ENCODE measurements at places on chromosomes 3 and 15.

DNA sequence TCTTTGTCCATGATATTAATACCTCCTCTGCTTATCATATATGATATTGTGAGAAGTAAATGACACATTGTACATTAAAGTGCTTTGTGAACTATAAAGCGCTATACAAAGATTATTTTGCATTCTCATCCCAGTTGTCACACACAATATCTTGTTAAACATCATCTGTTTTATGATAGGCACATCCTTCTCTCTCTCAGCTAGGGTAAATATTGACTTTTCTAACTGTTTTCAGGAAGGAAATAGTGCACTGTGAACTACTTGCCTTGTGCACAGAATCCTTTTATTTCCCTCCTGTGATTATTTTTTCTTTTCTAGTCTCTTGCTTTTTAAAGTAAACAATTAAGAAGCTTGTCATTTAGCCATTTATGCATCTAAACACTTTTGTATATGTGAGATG is 388.2 kb downstream of the LPP start:
- DNase-seq = no peak

DNA sequence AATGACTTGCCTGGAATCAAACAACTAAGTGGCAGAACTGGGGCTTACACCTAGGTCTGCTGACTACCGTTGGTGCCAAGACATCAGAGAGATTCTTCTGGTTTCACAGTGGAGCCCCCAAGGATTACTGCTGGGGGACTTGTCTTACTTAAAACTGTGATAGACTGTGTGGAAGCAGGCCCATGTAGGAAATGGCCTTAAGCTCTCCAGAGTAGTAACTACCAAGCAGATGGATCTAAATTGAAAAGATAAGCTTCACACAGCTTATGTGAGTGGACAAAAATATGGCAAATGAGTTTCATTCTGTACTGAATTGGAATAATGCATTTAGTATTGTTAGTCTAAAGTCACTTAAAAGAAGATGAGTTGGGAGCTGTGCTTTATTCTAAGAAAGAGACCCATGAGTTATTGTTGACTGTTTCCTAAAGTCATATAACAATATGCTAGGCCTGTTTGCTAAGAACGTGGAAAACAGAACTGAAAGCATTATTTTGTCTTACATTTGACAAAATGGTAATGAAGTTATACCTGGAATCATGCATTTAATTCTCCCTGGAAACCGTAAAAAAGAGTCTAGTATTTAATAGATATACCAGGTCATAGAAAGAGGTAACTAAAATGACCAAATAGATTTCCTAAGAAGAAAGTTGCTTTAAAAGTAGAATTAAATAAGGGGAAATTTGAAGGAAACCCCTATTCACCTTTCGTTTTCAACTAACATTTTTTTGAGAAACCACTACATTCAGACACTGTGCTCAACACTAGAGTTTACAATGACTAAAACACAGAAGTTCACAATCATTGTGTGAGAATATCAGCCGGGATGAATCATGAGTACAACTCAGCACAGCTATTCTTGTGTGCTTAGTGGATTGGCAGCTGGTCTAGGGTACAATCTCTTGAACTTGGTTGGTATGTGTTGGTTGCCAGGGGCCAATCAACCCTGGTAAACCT is 13.0 kb upstream of the MAPK6 start:
- DNase-seq = no peak

DNA sequence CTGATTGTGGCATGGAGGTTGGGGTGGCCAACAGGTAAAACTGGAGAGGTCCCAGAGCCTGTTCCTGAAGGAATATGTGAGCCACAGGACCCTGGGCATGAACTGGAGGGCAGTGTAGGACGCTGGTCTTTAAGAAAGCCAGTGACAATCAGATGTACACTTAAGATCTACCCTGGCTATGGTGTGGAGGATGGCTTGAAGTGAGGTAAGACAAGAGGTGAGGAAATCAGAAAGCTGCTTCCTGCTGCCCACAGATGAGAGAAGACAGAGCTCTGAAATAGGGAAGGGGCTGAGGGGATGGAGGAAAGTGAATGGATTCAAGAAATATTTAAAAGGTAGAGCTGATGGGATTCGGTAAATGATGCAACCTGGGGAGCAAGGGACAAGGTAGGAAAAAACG is 22.7 kb upstream of the KLHL6 start:
- no peak for DNase-seq

- no peak for DNase-seq
These were observed 6.4 kb upstream of the GLCE start for GRCh38 chr15:69154078-69154477.

- no peak for DNase-seq
These were observed 4.2 kb downstream of the PLSCR1 start for GRCh38 chr3:146540236-146540635.

DNA sequence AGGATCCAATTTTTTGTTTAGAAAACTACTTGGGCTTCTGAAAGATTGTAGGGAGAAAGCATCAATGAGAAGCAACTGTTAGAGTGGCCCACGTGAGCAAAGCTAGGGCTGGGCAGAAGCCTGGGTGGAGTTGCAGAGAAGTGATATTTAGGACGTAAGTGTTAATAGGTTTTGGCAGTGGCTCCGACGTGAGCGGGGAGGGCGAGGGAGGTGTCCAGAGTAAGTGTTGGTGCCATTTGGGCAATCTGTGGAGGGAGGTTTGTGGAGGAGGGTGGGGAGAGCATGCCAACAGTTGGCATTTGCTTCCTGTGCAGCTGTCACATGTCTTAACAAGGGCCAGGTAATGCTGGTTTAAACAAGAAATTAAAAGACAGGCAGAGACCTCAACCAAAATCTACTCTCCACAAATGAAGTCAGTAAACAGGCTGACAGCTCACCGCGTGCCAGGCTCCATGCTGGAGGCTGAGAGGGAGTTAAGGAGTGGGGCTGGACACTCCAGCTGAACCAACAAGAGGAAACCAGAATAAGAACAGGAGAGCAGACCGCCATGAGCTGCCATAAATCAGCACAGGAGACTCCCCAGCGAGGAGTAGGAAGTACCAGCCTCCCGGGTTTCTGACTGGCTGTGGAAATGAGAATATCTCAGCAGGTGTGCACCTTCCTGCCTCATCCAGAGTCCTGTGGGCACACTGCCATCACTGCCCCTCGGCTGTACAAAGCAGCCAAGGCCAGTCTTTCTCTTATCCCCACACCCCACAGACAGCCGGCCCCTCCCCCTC is 232.6 kb downstream of the ABHD5 start:
- DNase-seq = peak; percentile 49

DNA sequence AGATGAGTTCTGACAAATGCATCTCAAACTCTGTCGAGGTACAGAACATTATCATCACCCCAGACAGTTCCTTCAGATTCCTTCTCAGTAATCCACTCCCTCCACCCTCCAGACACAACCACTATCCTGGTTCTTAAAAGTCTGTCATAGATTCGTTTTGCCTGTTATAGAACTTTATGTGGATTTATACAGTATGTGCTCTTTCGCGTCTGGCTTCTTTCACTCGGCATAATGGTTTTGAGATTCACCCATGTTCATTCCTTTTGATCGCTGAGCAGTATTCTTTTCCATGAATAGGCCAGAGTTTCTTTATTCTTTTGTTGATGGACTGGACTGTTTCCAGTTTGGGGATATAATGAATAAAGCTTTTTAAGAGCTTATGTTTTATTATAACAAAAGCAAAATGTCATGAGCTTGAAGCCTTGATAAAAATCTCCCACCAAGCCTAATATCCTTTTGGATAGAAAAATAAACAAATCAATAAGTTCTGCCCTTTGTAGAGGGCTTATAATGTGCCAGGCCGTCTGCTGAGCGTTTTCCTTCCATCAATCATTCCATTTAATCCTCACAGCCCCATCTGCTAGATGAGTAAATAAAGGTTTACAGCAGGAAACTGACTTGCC is 21.3 kb upstream of the RFTN1 start:
- DNase-seq = no peak

DNA sequence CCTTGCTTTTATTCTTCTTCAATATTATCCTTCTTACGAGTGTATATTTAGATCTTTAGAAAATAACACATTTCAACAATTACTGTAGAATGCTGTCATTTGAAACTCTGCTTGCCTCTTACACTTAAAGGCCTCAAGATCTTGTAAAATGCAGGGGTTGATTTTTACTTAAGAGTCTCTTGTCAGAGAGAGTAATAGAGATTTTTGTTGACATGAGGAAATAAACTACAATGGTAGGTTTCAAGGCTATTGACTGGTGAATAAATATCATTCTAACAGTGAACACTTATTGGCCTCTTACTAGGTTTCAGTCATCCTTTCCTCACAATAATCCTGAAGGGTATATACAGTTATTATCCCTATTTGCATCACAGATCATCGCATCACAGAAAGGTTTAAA is 344.6 kb downstream of the GBE1 start:
- DNase-seq = no peak

DNA sequence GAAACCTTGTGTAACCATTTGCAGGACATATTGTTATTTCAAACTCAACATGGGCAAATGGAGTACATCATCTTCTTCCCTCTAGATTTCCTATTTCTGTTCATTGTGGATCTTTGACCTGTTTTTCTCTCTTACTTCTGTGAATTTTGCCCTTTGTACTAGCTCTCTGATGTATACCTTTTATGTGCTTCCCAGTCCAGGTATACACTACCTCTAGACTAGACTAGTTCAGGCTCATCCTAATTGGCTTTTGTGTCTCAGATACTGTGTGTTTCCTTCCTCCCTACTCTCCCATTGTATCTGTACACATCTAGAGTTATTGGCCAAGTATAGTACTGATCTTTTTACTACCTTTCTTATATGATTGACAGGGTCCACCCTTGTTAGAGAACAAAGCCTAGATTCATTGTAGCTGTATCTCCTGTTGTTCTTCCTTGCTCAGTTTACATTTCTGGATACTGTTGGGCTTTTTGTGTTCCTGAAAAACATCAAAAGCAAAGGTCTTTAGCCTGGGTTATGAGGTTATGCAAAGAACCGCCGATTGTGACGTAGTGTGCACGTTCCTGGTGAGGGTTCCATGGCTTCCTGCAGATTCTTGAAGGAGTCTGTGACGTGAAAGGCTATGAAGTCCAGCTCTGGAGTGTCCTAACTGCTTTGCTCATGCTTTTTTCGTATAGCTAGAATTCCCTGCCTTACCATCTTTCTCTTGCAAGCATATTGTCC is 167.4 kb downstream of the KLHL25 start:
- DNase-seq = no peak

DNA sequence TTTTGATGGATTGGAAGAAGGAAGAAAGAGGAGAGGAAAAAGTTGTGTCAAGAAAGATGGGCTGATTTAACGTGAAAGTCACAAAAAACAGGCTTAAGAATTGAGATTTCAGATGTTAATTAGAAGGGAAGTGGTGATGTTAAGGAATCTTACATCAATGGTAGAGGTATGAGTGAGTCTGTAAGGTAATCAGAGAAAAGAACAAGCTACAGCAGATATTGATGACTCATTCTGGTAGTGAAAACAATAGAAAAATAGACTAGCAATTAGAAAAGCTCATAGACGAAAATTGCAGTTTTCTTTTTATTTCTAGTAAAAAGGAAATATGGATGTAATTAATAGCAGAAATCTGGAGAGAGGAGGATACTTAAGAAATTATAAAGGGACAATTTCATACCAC is 559.6 kb downstream of the MCTP2 start:
- no peak for DNase-seq

- DNase-seq = no peak
These were observed 84.7 kb downstream of the AGBL1 start for GRCh38 chr15:86164232-86164898.

- no peak for DNase-seq
These were observed 313.7 kb downstream of the VPS13C start for GRCh38 chr15:61746589-61746988.

GRCh38 chr3:25768851-25769250 is 14.4 kb downstream of the NGLY1 start:
- no peak for DNase-seq

DNA sequence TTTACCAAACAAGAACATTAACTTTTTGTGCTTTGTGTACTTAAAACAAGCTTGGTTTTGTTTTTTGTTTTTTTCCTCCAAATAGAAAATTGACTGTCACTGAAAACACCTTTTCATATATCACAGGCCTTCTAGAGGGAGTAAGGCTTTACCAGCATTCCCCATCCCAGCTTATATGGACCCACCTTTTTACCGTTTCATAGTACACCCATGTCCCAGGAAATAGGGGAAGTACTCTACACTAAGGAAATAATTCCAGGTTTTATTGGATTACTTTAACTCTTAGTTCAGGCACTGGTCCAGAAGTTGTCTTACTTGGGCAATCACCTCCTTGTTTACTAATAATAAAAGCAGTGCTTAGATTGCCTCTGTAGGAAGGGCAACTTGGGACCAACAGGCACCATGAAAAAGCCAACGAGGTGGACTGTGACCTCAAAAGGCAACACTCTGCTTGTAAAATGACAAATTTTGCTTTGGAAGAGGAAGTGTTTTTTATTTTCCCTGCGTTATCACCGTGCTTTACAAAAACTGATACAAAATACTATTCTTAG is 26.2 kb downstream of the HMG20A start:
- no peak for DNase-seq

- no peak for DNase-seq
These were observed 69.2 kb upstream of the CSTA start for GRCh38 chr3:122255757-122256439.

DNA sequence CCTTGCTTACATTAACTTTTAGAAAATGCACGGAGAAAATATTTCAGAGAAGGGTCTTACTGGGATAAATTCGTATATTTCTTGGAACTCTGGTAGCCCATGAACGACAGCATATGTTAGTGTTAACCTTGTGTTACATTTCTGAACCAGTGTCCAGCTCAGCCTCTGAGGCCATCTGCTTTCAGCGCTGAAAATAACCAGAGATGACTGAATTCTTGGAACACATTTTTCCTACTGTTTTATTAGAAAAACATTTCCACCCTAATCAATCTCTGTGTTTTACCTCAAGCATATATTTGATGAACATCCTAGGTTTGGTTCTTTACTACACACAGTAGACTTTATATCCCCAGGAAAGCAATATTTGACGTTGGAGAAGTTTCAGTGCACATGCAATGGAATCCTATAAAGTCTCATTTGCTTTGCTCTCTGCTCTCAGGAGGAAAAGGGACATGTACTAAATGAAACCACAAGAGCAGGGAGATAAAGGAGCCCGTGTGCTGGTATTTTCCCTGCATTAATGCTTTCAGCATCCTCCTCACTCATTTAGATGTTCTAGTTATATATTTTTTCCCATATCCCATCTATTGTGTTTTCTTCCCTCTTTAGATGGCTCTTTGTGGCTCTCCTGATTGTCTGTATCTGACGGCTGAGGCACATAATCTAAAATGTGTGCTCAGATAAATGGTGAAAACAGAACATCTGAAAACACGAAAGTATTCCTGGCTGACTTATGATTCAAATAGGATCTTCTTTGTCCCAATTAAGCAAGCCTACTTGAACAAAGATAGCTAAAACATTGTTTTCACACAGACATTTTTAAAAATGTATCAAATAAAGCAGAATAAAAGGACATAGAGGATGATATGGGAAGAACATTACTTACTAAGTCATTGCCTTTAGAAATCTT is 151.7 kb upstream of the KCNMB2 start:
- DNase-seq = no peak

- no peak for DNase-seq
These were observed 81.1 kb upstream of the ARHGEF3 start for GRCh38 chr3:56882896-56883295.

DNA sequence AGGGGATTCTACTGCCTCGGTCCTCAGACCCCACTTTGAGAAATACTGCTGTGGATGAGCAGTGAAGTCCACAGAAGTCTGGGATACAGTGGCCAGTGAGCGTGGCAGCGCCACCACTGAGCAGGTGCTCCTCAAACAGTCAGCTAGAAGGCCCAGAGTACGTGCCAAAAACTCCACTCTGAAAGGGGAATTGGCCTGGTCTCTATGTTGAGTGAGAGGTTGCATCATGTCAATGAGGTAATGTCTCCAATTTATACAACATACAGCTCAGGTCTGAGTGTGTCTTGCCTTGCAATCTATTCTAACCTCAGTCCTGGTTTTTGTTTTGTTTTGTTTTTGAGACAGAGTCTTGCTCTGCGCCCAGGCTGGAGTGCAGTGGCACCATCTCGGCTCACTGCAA is 53.3 kb upstream of the ETV5 start:
- DNase-seq = no peak
